CD4-positive, CD25-positive, alpha-beta regulatory T cell (primary cell): ENCODE measurements at places on chromosomes 11 and 22. TPM values are rescaled to one million over a fixed set of nuclear protein-coding genes. Genes with fewer than 3 reads are reported as not detected.

DNA sequence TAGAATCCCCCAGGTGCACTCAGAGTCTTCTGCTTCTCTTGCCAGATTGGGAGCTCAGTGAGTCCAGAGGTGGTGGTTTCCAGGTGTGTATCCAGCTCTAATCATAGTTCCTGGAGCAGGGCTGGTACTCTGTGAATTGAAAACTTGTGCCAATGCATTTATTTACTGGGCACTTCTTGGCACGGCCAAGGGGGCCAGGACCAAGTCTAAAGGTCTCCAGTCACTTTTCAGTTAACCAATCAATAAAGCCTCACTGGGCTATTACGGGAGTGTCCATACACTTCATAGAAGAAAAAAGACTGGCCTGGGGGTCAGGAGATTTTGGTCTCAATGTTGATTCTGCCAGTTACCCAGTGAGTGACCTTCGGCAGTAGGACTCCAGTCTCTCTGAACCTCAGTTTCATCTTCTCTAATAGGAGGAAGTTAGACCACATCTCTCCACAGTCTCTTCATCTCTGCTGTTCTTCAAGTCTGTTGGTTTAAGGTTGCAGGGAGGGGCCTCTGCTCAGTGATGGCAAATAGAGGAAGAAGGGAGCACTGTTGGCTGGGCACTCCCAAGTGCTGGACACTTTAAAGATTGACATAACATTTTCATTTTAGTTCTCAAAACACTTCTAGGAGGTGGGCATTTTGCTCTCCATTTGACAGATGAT, 188.5 kb upstream of the E2F8 start:
- peaks cover 4% of the 10 kb centered on the region for H3K27me3 ChIP-seq
- no peak overlapping the region for H3K27ac ChIP-seq
- no peaks in the 10 kb centered on the region for H3K36me3 ChIP-seq
- H3K4me1 ChIP-seq, result no peaks in the 10 kb centered on the region
- no peak for DNase-seq

DNA sequence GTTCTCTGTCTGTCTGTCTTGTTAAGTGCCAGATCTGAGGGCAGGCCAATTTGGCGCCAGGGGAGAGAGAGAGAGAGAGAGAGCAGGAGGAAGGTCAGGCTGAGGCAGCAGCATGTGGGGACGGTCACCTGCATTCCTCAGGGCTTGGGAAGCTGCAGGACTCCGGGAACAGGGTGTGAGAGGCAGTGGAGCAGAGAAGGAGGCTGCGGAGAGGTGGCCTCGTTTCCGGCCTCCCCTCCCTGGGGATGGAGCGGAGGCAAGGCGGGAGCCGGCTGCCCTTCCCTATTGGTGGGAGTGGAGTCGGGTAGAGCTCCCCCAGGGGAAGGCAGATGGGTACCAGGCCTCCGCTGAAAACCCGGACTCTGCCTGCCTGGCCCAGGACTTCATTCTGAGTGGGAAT, 9.7 kb downstream of the CLMP start:
- no peaks in the 10 kb centered on the region for H3K4me1 ChIP-seq
- H3K4me3 ChIP-seq, result no peak overlapping the region
- H3K27me3 ChIP-seq, result peaks cover 22% of the 10 kb centered on the region

DNA sequence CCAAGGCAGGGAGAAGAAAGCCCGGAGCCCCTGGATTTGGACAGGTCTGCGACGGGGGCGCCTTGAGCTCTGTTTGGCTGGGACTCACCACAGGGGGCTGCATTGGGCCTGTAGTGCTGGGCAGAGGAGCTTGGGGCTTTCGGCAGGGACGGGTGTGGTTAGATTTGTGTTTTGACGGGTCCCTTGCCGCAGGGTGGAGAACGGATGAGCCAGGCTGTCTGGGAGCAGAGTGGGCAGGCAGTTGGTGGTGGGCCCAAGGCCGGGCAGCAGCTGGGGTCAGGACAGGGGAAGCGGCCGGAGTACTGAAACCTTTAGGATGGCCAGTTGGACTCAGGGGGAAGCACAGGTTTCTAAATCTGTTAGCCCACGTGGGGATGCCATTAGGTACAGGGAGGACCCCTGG, 13.4 kb downstream of the C11orf24 start:
- H3K36me3 ChIP-seq, result peaks cover 25% of the 10 kb centered on the region
- no peaks in the 10 kb centered on the region for H3K27me3 ChIP-seq
- H3K27ac ChIP-seq, result no peak overlapping the region
- peaks cover 4% of the 10 kb centered on the region for H3K4me1 ChIP-seq

Gene OR8G5
- total RNA-seq, result not detected

DNA sequence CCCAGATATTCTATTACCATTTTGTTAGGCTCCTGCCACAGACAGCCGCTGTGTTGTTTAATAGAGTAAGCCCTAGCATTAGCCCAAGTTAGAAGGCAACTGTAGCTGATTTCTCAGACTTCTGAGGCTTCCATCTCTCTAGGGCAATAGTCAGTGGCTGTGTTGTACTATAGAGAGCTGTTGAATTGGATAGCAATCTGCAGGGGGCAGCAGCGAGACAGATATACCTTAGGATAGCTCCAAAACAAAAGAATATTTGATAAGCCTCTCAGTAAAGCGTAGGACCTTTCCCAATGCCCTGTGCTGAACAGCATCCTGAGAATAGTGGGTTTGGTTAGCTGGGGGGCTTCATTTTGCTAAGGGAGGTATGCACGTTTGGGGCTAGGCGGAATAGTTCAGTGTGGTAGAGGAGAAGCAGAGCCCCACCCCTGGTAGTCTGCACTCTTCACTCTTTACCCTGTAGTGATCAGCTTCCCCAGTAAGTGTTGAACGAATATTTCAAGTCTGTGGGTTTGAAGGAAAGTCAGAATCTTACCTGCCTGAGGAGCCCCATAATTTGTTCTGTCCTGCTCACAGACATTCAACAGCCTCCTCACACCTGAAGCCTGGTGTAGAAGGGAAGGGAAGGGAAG, 515.1 kb downstream of the INSC start:
- H3K4me1 ChIP-seq, result no peaks in the 10 kb centered on the region
- no peak for DNase-seq
- no peaks in the 10 kb centered on the region for H3K27me3 ChIP-seq

DNA sequence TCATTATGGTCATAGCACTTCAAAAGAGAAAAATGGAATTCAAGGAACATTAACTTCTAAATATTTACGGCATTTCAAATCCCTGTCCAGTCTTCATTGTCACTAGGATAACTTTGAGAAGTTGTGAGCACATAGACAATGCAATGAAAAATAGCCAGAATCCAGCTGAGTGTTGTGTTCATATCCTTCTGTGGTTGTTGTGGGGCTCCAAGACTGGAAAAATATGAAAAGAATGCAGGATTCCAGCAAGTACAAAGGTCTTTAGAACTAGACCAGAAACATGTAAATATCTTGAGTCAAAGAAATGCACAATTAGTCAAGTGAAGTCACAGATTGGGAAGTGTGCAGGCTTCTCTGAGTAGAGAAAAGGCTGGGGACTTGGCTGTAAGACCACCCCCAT, 68.7 kb downstream of the WT1 start:
- no peak overlapping the region for H3K27ac ChIP-seq
- H3K4me3 ChIP-seq, result no peak overlapping the region
- no peak for DNase-seq
- H3K4me1 ChIP-seq, result no peaks in the 10 kb centered on the region
- peaks cover under 1% of the 10 kb centered on the region for H3K27me3 ChIP-seq
- no peaks in the 10 kb centered on the region for H3K36me3 ChIP-seq

GRCh38 chr11:20397281-20397680, 9.8 kb downstream of the PRMT3 start:
- no peaks in the 10 kb centered on the region for H3K27me3 ChIP-seq
- H3K27ac ChIP-seq, result no peak overlapping the region
- DNase-seq, result no peak
- H3K36me3 ChIP-seq, result peaks cover 21% of the 10 kb centered on the region
- no peaks in the 10 kb centered on the region for H3K4me1 ChIP-seq
